Fibroblast of skin of back (primary cell): ENCODE measurements at places on chromosomes 2 and 18.

- peak; percentile 64 for DNase-seq
Observed at GRCh38 chr18:8389391-8390340, 219.6 kb upstream of the RAB12 start.

GRCh38 chr18:9135912-9136314 lies 668 bp upstream of the ANKRD12 start:
- DNase-seq = no peak

- DNase-seq = no peak
Observed at GRCh38 chr2:147715807-147716206, 129.0 kb upstream of the ACVR2A start.

DNA sequence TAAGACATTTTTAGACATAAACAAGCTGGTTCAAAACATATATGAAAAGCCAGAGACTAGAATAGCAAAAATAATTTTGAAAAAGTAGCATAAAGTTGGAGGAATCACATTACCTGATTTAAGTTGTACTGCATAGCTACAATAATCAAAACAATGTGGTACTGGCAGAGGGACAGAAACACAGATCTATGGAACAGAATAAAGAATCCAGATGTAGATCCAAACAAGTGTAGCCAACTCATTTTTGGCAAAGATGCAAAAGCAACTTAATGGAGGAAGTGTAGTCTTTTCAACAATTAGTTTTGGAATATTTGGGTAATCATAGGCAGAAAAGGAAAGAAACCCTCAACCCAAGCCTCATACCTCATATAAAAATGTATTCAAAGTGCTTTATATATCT lies 278.7 kb upstream of the ZNF521 start:
- DNase-seq = no peak

- peak; percentile 27 for DNase-seq
Observed at GRCh38 chr2:181177376-181177775, 197.0 kb downstream of the UBE2E3 start.

- DNase-seq = no peak
Observed at GRCh38 chr2:9781252-9781651, 62.0 kb upstream of the TAF1B start.

- DNase-seq = no peak
Observed at GRCh38 chr2:117776888-117777287, 37.6 kb upstream of the DDX18 start.

DNA sequence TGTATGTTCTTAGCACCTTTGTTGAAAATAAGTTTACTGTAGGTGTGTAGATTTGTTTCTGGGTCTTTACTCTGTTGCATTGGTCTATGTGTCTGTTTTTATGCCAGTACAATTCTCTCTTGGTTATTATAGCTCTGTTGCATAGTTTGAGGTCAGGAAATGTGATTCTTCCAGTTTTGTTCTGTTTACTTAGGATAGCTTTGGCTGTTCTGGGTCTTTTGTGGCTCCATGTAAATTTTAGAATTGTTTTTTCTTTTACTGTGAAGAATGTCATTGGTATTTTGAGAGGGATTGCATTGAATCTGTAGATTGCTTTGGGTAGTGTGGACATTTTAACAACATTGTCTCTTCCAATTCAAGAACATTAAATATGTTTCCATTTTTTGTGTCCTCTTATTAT lies 69.1 kb downstream of the ANKRD62 start:
- peak; percentile 74 for DNase-seq

GRCh38 chr2:3585261-3586109 lies 9.4 kb upstream of the COLEC11 start:
- peak; percentile 40 for DNase-seq

DNA sequence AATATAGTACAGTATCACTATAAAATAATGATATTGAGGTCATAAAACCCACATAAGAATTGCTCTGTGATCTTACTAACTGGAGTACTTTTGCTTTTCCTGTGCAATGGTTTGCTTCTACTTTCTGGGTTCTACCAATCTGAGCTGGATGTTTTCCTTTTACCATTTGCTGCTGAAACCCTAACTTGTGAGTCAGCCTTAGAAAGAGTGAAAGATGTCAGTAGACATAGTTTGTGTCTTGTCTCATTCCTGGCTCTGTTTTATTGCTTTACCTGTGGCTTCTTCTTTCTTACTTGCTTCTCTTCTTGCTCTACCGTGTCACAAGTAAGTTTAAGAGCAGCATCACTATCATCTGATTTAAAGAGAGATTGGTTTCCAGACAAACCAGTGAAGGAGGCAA lies 61.0 kb downstream of the MBD2 start:
- peak; percentile 42 for DNase-seq

DNA sequence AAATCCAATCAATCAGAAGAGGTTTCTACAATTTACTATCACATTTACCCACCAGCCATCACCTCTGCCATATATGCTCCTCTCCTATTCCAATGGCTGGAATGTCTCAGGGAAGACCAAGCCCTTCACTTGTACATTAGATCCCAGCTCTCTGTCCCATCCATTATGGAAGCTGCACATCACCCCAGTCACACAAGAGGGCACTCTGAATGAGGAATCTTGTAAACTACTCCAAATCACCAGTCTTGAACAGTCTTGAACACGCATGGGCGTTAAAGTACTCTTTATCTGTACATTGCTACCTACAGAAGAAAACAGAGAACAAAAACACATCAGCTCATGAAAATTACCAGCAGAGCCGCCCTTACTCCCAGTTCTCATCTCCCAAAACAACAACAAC lies 38.7 kb downstream of the ZC3H8 start:
- peak; percentile 17 for DNase-seq

DNA sequence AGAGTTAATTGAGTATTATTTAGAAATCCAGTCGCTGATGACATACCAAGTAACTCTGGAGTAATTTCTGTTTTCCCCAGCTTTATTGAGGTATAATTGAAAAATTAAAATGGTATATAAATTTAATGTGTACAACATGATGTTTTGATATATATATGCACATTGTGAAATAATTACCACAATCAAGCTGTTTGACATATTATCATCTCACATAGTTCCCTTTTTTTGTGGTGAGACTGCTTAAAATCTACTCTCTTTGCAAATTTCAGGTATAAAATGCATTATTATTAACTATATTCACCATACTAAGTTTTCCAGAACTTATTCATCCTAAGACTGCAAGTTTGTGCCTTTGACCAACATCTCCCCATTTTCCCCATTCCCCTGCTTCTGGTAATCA lies 25.0 kb upstream of the SPAG16 start:
- no peak for DNase-seq

- DNase-seq = no peak
Observed at GRCh38 chr2:125398738-125399524, 1257.0 kb upstream of the GYPC start.

- no peak for DNase-seq
Observed at GRCh38 chr18:75252136-75252535, 41.5 kb downstream of the TSHZ1 start.
